ENCODE measurements at places on chromosomes 2 and 18.

GRCh38 chr2:164186591-164186990 lies 434.7 kb downstream of the GRB14 start:
- no peak for DNase-seq

DNA sequence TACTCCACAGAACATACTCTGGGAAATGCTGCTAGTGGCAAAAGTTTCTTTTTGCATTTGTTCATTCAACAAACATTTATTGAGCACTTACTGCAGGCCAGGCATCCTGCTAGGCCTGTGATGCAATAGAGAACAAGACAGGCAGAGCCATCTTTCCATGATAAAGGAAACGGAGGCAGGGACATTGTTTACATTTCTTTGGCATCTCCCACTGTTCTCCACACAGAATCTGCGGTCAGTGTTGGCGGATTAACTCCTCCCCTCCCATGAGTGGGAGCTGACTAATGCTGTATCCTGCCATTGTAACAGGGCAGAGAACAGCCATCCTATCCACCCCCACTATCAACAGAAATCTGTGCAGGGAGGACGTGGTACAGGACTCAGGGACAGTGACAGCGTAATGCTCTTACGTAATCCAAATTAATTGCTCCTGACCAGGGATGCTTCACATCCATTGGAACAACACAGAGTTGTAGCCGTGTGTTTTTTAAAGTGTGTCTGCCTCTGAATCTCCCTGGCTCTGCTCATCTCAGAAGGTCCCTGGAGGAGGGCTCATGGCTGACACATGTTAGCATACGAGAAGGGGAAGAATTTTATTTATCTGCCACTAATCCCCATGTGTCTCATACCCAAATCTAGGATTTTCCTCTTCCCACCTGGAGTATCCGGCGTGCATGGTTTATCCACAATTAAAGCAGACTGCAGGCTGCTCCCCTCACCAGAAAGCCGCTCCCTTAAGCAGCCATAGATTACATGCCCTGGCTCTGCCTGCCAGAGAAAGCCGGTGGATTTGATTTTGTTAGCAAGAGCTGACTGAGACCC lies 32.3 kb downstream of the STEAP3 start:
- no peak for DNase-seq

DNA sequence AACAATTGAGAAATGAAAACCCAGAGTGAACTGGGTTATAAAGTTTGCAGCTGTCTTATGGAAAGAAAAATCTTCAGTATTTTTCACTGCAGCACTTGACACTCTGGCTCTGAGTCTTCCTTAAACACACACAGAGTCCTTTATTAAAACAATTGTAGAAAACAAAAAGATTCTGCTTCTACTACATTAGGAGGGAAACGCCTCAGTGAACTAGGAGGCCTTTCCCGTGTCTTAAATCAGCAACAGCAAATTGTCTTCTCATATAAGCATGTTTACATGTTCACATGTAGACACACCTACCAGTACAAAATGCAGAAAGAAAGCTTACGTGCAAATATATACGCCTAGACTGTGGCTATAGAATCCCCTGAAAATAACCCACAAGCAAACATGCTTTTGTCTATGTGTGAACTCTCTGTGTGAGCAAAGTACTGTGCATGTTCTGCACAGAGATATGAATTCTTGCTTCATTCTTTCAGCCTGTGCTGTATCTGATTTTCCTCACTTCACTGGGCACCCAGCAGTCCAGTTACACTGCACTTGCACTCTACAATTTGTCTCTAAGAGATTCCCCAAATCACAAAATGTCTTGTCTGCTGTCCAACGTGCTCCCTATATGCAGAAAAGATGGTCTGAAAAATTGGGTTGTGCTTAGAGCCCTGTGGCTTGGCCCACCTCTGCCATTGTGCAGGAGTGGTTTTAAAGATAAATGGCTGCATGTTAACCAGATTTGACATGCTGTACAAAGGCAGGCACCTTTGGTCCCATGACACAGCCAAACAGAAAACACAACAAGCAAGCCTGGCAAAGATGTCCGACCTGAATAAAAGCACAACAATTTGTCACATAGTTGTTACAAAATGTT lies 24.5 kb downstream of the ZEB2 start:
- no peak for DNase-seq

- no peak for DNase-seq
Measured at GRCh38 chr2:222228054-222228453, 70.7 kb downstream of the PAX3 start.

- peak; percentile 88 for DNase-seq
Measured at GRCh38 chr2:37786854-37787253, 115.4 kb upstream of the CDC42EP3 start.

- DNase-seq = no peak
Measured at GRCh38 chr2:240877460-240878340, 9.1 kb downstream of the AGXT start.

GRCh38 chr2:237276716-237277490 lies 137.1 kb downstream of the COL6A3 start:
- no peak for DNase-seq

- DNase-seq = no peak
Measured at GRCh38 chr2:235054475-235054874, 102.7 kb downstream of the SH3BP4 start.

DNA sequence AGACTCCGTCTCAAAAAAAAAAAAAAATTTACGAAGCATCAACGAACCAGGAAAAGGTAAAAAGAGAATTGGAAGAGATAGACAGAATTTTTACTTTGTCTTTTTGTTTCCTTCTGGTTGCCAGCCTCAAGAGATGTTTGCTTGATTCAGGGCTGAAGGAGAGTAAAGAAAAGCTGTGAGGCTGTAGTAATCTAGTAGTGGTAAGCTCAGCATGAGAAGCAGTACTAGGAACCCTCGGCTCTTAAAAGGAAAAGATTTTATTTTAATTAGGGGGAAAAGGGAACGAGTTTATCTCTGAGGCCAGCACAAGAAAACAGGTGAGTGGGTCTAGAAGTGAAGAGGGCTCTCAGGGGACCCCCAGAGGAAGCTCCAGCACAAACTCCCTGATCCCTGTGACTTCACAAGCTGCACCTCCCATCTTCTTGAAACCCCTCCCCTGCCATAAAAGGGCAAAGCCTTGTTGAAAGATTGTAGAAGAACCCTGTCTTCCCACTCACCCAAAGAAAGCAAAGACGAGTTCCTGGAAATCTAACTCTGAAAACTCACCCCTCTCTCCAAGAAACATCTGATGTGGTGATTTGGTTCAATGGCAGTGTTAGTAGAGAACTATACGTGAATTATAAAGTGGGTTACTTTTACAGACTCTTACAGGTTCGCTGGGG lies 8.6 kb downstream of the RBMS1 start:
- DNase-seq = no peak

DNA sequence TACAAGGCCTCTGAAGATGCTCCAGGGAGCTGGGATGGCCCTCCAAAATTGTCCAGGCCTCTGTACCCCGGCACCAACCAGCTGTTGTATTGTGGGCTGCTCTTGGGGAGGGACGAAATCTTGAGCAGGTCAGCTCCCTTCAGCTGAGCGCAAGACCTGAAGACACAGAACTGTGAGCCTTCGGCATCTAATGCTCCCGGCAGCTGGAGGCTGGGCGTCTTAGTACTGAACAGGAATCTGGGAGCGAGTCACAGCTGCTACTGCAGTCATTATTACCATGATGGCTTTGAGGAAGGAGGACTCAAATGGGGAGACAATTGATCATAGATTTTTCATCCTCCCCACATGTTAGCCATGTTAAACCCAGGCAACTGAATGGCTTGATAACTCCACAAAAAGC lies 83.0 kb upstream of the LTBP1 start:
- no peak for DNase-seq

- peak; percentile 49 for DNase-seq
Measured at GRCh38 chr2:6866275-6866671, 566 bp upstream of the CMPK2 start.

DNA sequence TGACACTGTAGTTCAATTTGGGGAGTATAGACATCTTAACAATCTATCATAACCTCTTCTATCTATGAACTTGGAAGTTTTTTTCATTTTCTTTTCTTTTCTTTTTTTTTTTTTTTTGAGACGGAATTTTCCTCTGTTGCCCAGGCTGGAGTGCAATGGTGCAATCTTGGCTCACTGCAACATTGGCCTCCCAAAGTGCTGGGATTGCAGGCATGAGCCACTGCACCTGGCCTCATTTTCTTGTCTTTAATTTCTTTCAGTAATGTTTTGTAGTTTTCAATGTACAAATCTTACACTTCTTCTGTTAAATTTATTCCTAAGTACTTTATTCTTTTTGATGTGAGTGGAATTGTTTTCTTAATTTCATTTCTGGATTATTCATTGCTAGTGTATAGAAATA lies 14.6 kb downstream of the ASAP2 start:
- no peak for DNase-seq

GRCh38 chr18:5297597-5297996 lies 2.1 kb upstream of the ZBTB14 start:
- DNase-seq = no peak

GRCh38 chr18:1011349-1011748 lies 106.7 kb downstream of the ADCYAP1 start:
- DNase-seq = no peak

DNA sequence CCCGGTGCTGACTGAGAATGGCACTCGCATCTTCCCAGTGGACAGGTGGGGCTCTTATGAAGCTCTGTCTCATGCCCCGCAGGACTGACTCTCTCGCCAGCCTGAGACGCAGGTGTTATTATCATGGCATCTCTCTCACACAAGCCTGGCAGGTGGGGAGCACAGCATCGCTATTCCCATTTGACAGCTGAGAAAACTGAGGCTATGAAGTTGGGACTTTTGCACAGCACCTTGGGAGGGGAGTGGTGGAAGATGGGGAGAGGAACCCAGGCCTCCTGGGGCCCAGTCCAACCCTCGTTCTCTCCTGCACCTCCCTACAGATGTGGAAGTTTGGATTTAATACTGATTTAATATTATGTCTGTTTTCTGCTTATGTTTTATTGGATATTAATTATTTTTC lies 9.0 kb upstream of the NTSR2 start:
- no peak for DNase-seq

DNA sequence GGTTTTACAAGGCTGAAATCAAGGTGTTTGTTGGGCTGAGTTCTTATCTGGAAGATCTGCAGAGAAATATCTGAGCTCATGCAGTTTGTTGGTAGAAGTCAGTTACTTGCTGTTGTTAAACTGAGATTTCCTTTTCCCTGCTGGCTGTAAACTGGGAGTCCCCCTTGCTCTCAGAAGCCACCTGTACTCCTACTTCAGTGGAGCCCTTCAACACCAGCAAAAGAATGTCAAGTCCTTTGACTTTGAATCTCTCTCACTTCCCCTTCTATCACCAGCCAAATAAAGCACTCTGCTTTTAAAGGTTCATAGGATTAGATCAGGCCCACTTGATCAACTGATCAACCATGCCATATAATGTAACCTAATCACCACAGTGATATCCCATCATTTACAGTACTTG lies 252.2 kb upstream of the CDH7 start:
- no peak for DNase-seq
